HepG2 (cell line): ENCODE measurements at places on chromosomes 5 and 9. TPM values are rescaled to one million over a fixed set of nuclear protein-coding genes. Genes with fewer than 3 reads are reported as not detected.

GRCh38 chr5:107157809-107158208 is 512.9 kb downstream of the EFNA5 start:
- DNase-seq: no peak
- no peak overlapping the region for H3K4me3 ChIP-seq
- no peak overlapping the region for H3K27ac ChIP-seq
- H3K4me1 ChIP-seq: no peaks in the 10 kb centered on the region
- H3K36me3 ChIP-seq: no peaks in the 10 kb centered on the region
- H3K27me3 ChIP-seq: no peaks in the 10 kb centered on the region

DNA sequence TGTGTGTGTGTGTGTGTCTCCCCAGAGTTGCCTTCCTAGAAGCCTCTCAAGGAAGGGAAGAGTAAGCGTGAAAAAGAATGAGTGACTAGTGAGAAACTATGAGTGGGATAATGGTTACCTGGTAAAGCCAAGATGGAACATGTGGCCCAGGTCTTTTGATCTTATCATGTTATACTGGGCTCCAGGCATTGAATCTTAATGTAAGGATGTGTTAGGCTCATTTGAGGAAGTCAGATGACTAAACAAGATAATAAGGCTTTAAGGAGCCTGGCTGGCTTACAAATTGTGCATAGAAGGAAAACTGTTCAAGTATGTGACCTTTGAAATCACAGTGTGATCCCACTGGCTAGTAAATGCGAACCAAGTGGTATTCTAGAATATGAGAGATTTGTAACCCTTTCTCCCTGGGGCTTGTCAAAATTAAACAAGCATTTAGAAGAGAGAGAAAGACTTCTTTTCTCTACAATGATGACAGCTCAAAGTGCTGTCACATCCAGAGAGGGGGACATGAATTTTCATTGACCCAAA is 29.9 kb upstream of the HMHB1 start:
- DNase-seq: no peak
- H3K4me3 ChIP-seq: no peak overlapping the region
- no peak overlapping the region for H3K27ac ChIP-seq
- H3K36me3 ChIP-seq: no peaks in the 10 kb centered on the region
- H3K27me3 ChIP-seq: peaks cover 2% of the 10 kb centered on the region; the same call in 1 of the 3 replicates

DNA sequence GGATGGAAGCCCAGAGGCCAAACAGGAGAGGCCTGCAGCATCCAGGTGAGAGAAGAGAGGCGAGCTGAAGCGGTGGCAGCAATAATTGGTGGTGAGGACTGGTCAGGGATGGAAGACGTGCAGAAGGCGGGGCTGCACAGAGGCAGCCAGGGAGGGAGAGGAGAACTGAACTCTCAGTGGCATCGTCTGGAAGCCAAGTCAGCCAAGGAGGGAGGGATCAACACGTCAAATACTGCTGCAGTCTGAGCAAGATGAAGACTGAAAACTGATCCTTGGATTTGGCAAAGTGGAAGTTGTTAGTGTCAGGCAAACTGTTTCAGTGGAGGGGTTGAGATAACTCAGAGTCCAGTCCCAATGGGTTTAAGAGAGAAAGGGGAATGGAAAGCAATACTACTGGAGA is 145.4 kb downstream of the CDK5RAP2 start:
- H3K27ac ChIP-seq: no peak overlapping the region
- no peak overlapping the region for H3K4me3 ChIP-seq
- peaks cover 73% of the 10 kb centered on the region for H3K36me3 ChIP-seq

GRCh38 chr5:72194846-72195245 is 87.6 kb downstream of the MAP1B start:
- no peaks in the 10 kb centered on the region for H3K4me1 ChIP-seq
- H3K36me3 ChIP-seq: 0 out of 3 replicates have a peak, but pooled peaks cover 4% of the 10 kb centered on the region
- DNase-seq: no peak
- no peak overlapping the region for H3K27ac ChIP-seq
- H3K4me3 ChIP-seq: no peak overlapping the region
- H3K27me3 ChIP-seq: no peaks in the 10 kb centered on the region

DNA sequence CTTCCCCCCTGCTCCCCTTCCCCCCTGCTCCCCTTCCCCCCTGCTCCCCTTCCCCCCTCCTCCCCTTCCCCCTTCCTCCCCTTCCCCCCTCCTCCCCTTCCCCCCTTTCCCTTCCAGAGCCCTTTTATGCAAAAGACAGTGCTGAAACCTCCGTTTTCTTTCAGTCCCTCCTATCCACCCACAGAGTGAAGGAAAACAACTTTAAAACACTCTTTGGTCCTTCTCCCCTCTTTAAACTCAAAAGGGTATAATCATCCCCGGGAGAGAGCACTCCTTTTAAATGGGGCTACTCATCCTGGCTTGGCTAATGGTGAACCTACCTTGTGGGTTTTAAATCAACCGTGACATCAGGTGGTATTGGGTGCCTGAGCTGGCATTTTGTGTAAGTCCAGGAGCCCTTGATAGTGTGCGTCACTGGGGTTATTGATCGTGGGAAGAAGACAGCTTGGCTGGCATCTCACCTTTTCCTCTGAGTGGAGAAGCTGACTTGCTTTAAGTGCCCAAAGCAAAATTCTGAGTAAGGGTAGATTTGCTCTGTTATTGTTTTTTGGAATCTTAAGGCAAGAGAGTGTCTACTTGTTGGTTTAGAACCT is 2.7 kb downstream of the LARP1 start:
- peaks cover 6% of the 10 kb centered on the region; the same call in 1 of the 3 replicates for H3K36me3 ChIP-seq
- no peaks in the 10 kb centered on the region for H3K27me3 ChIP-seq
- DNase-seq: no peak
- peaks cover 71% of the 10 kb centered on the region for H3K4me1 ChIP-seq
- peak overlapping the region; percentile 65 for H3K4me3 ChIP-seq

Gene GDA
- total RNA-seq: 0.15 and 0.21 TPM in 2 replicates

Gene SPATA31E1
- total RNA-seq: not detected in 2 replicates

Gene TTC23L
- 1.1 and 1.4 TPM in 2 replicates for total RNA-seq
